ENCODE measurements at places on chromosomes 3 and 15. TPM values are rescaled to one million over a fixed set of nuclear protein-coding genes. Genes with fewer than 3 reads are reported as not detected.

GOLGA8J gene
- not detected for total RNA-seq

ITIH1 gene
- not detected for total RNA-seq

CDHR4 gene
- total RNA-seq, result 0.53 TPM

UROC1 gene
- total RNA-seq, result not detected

UBE2E1 gene
- 97.2 TPM for total RNA-seq

ATP8B4 gene
- 0.67 TPM for total RNA-seq

TRH gene
- total RNA-seq, result not detected

PPP1R14D gene
- 0.32 TPM for total RNA-seq

GLDN gene
- not detected for total RNA-seq

CYP1A1 gene
- total RNA-seq, result 2.0 TPM

PLA2G4D gene
- not detected for total RNA-seq

GOLGA6D gene
- not detected for total RNA-seq

FBXL22 gene
- 0.27 TPM for total RNA-seq

BTD gene
- total RNA-seq, result 15.5 TPM

CCDC50 gene
- 25.0 TPM for total RNA-seq

IQCH gene
- total RNA-seq, result 1.6 TPM

RTP3 gene
- total RNA-seq, result not detected

TGM4 gene
- total RNA-seq, result 0.08 TPM

ADAMTS9 gene
- 0.54 TPM for total RNA-seq

SLC24A5 gene
- total RNA-seq, result not detected

UPK1B gene
- total RNA-seq, result 10.7 TPM

PHLDB2 gene
- total RNA-seq, result 21.1 TPM

CLEC3B gene
- total RNA-seq, result not detected

LRRC49 gene
- total RNA-seq, result 5.5 TPM

ZMYND10 gene
- 1.3 TPM for total RNA-seq

GCNT3 gene
- total RNA-seq, result 149 TPM

CNTN6 gene
- total RNA-seq, result not detected

CFAP100 gene
- not detected for total RNA-seq

FANCD2OS gene
- total RNA-seq, result not detected

LRRIQ4 gene
- total RNA-seq, result not detected

ROPN1 gene
- total RNA-seq, result not detected

FGF7 gene
- total RNA-seq, result not detected

COL6A5 gene
- total RNA-seq, result not detected

ARGFX gene
- not detected for total RNA-seq

GOLIM4 gene
- 20.4 TPM for total RNA-seq

LRRN1 gene
- not detected for total RNA-seq

NANOGP8 gene
- not detected for total RNA-seq

SEMA4B gene
- total RNA-seq, result 162 TPM

CCR9 gene
- not detected for total RNA-seq

QTRT2 gene
- 24.1 TPM for total RNA-seq

CHRFAM7A gene
- total RNA-seq, result 3.8 TPM

NRROS gene
- not detected for total RNA-seq

CADPS gene
- total RNA-seq, result not detected

ZBED2 gene
- total RNA-seq, result 0.36 TPM

CLDND1 gene
- 65.3 TPM for total RNA-seq

GOLGA8O gene
- 0.50 TPM for total RNA-seq

ADIPOQ gene
- not detected for total RNA-seq
